Neural progenitor cell (in vitro differentiated cells): ENCODE measurements at places on chromosomes 12 and 14.

DNA sequence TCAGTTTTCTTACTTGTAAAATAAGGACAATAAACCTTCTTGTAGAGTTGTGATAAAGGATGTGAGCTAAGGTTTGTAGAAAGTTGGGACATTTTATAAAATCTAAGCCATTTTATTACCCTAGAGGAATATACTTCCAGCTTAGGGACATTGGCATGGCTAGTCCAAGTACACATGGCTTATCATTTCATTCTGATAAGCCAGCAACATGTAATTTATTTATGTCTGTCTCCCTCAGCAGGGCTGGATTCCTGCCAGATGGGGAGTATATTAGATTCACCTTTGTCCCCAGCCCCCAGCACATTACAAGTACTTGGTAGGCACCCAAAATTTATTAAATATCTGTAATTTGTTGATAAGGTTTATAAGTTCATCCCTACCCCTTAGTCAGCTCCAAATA, 6.3 kb upstream of the ATG14 start:
- no peak for DNase-seq

- DNase-seq, result no peak
Observed at GRCh38 chr12:8612629-8613028, at the start of gene AICDA. Gene AICDA (minus strand): TSS chr12:8612859. CDS start chr12:8612767, 92 bp downstream.

- DNase-seq, result no peak
Observed at GRCh38 chr12:44286336-44286735, 450.5 kb downstream of the TMEM117 start.

- DNase-seq, result no peak
Observed at GRCh38 chr12:76270657-76271358, 77.4 kb downstream of the BBS10 start.

- no peak for DNase-seq
Observed at GRCh38 chr12:96400631-96401075, 414 bp upstream of the CDK17 start.

DNA sequence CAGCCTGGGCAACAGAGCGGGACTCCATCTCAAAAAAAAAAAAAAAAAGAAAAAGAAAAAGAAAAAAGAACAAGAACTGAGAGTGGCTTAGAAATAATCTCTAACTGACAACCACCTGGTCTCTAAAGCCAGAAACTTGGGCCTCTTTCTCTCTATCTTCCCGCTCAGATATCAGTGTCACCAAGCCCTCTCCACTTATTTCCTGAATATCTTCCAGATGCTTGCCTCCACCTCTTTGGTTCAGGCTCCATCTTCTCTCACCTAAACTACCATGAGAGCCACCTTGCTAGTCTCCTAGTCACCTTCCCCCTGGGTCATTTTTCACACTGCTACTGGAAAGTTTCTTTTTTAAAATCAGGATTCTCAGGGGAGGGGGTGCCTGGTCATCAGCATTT, 1.8 kb upstream of the TM9SF1 start:
- DNase-seq, result no peak

DNA sequence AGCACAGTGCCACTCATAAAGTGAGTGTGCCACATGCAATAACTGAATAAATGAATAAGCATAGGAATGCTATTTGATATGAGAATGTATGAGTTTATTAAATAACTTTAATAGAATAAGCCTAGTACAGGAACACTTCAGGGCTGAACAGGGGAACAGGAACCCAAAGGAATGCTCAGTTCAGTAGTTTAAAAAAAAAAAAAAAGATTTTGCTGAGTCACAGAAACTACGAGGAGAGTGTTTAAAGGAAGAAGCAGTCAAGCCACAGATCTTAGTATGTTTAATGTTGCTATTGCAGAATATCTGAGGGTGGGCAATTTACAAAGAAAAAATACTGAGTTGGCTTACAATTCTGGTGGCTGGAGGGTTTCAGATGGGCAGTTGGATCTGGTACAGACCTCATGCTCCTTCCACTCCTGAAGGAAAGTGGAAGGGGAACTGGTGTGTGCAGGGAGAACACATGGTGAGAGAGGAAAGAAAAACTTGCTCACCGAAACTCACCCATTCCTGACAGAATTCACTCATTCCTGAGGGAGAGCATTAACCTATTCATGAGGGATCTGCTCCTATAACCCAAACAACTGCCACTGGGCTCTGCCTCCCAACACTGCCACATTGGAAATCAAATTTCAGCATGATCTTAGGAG, 880.3 kb upstream of the MGAT4C start:
- no peak for DNase-seq
